Suppressor macrophage treated with lipopolysaccharide for 1 hour (primary cell): ENCODE measurements at places on chromosomes 4 and X.

DNA sequence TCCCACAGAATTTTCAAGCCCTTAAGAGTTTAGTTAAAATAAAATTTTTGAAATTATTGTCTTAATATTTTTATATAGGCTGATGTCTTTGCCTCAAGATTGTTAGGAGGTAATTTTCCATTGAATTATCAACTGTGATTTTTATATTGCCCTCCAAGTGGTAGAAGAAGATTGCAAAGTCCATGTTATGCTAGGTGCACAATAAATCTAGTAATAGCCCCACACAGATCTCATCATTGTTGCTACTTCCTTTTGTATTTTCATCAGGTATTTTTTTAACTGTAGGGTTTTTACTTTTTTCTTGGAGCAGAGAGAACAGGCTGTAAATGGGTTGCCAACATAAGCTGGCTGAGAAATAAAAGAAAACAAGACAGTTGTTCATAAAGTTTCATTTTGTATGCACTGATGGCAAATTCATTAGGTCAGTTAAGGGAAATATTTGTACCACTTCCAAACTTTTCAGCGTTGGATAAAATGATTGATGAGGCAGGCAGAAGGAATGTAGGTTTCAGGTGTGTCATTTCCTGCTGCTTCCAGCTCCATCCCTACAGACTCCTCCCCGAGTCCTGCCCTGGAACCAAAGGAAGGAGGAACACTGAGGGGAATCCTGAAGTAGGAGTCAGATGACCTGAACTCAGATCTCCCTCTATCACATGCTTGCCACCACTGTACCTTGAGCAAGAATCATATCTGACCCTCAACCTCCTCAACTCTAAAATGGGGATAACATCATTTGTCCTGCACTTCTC is 105.5 kb downstream of the PRRG1 start:
- DNase-seq = no peak

DNA sequence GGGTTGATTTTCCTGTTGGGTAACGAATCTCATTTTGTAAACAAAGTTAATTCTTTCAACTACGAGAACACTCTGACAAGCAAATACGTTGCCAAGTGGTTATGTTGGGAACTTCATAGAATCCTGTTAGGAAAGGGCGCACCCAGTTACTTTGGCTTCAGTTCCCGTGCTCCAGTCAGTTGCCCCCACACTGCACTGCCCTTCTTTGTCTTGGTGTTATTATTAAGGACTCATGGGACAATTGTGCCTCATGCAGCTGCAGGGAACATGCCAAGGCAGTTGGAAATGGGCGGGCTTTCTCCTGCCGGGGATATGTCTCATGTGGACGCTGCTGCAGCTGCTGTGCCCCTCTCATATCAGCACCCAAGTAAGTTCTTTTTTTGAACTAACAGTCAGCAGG is 28.9 kb downstream of the OFD1 start:
- DNase-seq = no peak

GRCh38 chr4:168832763-168833575 is 177.1 kb downstream of the CBR4 start:
- no peak for DNase-seq

DNA sequence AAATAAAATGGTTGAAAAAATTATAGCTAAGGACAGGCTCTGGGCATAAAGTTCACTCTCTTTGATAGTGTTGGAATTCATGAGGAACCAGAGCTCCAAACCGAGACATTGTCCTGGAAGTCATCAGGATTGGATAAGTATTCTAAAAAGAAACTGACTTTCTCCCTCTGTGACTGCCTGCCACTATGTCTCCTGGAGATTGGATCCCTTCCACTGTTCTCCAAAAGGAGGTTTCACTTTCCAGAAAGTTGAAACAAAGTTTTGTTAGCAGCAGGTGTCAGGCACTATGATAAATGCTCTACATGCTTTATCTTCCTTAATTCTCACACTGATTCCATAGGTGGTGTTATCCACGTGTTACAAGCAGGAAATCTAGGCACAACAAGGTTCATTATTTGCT is 16.8 kb downstream of the BANK1 start:
- DNase-seq = no peak

DNA sequence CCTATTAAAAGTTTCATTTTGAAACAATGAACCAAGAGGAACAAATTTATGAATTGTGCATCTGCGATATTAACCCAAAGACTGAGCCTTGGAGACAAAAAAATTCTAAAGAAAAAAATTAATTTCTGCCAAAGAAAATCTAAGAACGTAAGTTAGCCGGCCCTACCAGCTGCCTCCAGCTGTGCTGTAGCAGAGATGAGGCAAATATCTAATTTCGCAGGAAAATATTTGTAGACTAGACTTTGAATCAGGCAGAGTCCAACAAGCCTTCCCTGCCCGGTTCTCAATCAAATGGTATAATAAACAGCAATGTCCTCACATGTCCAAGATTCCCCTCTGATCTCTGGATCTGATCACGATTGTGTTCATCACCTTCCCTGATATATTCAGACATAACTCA is 21.2 kb upstream of the SMIM20 start:
- DNase-seq = no peak

- no peak for DNase-seq
Observed at GRCh38 chr4:106286611-106287010, 29.4 kb downstream of the TBCK start.

DNA sequence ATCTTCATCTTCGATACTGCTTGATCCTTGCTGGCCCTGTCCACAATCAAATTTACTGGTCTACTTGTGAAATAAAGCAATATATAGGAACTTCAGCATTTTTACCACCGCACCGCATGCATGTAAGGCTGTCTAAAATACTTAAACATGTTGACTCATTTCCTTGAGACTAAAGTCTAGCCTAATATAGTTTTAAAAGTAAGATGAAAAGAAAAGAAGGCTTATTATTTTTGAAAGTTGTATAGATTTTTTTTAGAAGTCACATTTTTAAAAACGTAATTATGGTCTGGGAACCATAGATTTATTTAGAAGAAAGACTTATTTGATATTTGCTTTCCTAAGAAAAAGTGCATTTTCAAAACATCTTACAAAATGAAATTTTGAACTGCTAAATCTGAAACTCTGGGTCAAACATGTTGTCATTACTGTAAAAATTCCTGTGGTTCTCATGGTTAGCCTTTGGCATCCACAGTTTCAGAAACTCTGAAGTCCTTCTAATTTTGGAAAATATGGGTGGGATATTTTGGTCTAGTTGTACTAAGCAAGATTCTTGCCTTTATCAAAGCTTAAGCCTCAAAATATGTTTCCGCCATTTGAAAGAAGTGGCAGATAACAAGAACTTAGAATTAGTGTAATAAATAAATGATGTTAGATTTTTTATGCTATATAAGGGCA is 423.5 kb upstream of the CTSO start:
- no peak for DNase-seq

GRCh38 chr4:100248476-100248875 is 58.2 kb upstream of the DDIT4L start:
- DNase-seq = no peak

- peak; percentile 28 for DNase-seq
Observed at GRCh38 chr4:168498251-168498650, 1.4 kb downstream of the PALLD start.

- DNase-seq = peak; percentile 25
Observed at GRCh38 chrX:23855569-23855968, 52.2 kb downstream of the APOO start.

DNA sequence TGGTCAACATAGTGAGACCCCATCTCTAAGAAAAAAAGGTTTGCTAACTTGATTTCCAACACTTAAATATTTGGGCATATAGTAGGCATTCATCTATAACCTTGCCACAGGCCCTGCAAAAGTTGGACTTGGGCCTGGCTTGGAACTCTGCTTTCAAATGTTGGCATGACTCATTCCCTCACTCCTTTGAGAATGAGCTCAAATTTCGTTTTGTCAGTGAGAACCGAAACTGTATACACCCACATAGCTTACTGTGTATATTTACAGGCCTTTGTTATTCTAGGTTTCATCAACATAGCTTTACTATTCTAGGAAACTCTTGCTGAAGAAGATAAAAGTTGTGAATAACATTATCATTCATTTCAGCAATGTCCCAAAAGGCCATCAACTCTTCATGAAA is 88.7 kb upstream of the ELOVL6 start:
- DNase-seq = peak; percentile 13

- no peak for DNase-seq
Observed at GRCh38 chr4:72591547-72592454, 22.8 kb upstream of the ADAMTS3 start.

GRCh38 chrX:1673337-1673736 is 58.5 kb downstream of the ASMT start:
- DNase-seq = peak; percentile 44

GRCh38 chr4:27276307-27277073 is 415.8 kb downstream of the STIM2 start:
- no peak for DNase-seq

DNA sequence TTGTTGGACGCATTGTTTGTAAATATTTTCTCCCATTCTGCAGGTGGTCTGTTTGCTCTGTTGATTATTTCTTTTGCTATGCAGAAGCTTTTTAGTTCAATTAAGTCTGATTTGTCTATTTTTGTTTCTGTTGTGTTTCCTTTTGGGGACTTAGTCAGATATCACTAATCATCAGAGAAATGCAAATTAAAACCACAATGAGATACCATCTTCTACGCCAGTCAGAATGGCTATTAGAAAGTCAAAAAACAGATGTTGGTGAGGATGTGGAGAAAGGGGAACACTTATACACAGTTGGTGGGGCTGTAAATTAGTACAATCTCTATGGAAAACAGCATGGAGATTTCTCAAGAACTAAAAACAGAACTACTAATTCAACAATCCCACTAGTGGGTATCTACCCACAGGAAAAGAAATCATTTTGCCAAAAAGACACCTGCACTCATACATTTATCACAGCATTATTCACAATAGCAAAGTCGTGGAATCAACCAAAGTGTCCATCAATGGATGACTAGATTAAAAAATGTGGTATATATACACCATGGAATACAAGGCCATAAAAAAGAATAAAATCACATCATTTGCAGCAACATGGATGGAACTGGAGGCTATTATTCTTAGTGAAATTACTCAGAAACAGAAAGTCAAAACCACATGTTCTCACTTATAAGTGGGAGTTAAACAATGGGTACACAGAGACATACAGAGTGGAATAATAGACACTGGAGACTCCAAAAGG is 8.1 kb downstream of the COQ2 start:
- no peak for DNase-seq

DNA sequence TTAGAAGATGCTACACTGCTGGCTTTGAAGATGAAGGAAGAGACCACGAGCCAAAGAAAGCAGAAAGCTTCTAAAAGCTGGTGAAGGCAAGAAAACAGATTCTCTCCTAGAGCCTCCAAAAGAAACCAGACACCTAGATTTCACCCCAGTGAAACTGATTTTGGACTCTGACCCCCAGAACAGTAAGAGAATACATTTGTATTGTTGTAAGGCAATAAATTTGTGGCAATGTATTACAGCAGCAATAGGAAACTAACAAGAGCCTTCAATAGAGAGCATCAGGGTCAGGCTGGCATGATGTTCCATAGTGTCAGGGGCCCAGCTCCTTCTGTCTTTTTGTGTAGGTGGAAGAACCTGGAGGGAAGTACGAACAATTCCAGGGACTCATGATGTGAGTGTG is 6.0 kb upstream of the TEC start:
- no peak for DNase-seq

GRCh38 chr4:10781805-10782204 is 97.2 kb upstream of the CLNK start:
- no peak for DNase-seq

GRCh38 chrX:49187028-49187394 is 838 bp upstream of the PRICKLE3 start:
- no peak for DNase-seq

DNA sequence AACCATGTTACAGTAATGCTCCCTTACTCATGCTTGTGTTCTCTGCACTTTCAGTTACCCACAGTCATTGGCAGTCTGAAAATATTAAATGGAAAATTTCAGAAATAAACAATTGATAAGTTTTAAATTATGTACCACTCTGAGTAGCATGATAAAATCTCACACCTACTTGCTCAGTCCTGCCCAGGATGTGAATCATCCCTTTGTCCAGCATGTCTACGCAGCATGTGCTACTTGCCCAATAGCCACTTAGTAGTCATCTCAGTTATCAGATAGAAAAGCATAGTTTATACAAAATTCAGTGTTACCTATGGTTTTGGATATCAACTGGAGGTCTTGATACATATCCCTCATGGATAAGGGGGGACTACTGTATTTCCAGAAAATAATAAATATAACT is 577.1 kb downstream of the GALNTL6 start:
- DNase-seq = no peak

- DNase-seq = no peak
Observed at GRCh38 chrX:38656350-38656915, 95.1 kb downstream of the TSPAN7 start.

DNA sequence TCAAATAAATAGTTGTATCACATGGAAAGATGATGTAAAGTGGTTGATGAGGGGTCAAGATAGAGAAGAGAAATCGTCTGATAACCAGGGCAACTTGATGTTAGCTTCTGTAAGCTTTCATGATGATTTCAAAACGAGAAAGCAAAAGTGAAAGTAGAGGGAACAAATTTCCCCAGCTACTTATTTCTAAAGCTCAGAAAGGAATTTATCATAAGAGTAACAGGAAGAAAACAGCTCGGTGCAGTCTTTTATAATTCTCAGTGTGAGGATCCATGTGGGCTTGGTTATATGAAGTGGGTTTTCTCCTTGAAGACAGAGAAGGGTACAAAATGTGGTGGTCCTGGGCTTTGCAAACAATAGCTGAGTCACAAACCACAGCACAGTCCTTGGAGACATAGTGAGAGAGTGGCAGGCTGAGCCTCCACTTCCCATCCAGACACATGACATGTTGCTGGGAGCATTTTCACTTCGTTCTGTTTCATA is 32.1 kb upstream of the GLRA2 start:
- peak; percentile 46 for DNase-seq

DNA sequence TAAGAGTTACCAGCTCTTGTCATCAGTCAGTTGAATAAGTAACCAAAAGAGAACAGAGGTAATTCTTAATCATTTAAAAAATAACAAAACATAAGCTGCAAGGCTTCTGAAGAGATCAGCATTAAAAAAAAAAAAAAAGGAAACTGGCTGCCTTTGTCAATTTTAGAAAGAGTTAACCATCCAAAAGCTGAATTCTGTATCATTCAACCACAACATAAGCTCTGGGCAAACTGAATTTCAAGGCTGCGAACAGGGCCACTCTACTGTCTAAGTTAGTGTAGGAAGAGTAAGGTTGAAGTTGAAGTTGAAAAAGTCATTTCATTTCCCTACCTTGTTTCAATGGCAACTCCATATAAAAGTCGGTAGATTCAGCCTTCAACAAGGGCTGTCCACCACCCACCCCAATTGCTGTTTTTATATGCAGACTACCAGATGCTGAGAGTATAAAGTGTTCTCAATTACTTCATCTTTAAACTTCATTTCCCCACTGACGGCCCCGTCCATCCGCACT is 1.1 kb upstream of the LIN54 start:
- no peak for DNase-seq

DNA sequence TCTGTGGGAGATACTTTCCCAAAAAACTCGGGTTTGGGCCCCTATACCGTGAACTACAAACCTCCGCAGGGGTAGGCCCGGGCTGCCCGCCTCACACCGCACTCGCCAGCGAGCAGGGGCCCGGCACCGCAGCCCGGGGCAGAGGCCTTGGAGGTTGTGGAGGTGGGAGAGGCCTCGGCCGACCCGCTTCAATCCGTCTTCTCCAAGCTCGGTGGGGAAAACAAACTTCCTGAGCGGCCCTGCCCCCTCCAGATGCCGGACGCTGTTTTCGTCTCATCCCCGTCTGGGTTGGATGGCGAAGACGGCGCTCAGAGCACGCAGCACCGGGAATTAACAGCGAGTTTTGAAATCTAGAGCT is 442 bp upstream of the MCUB start:
- peak; percentile 25 for DNase-seq

- no peak for DNase-seq
Observed at GRCh38 chr4:113449410-113449974, 312.0 kb downstream of the CAMK2D start.

- no peak for DNase-seq
Observed at GRCh38 chr4:74083546-74083945, 15.4 kb downstream of the CXCL2 start.
